ENCODE measurements at places on chromosomes 12 and 14.

DNA sequence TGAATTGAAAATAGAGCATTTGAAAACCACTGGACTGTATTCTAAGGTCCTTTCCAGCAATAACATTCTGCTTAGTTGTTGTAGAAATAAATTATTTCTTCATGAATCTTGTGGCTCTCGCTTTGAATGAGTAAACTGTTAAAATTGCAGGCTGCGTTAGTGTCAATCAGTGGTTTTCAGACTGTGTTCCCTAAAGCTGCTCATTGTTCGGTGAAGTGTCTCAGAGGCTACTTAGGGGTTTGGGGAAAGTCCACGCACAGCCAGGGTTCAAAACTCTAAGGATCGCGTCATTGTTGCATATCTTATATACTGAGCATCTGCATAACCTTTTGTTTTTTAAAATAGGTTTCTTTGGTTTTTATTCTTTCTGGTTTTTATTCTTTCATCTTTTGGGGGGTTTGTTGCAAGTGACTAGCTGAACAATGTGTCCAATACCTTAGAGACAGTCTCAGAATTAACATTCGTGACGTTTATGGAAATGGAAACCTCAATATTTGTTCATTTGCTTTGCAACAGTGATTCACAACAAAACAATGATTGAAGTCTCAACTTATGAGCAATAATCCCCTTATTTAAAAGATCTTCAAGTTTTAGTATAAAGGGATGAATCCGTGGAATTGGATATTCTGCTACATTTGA lies 108.1 kb downstream of the TTLL5 start:
- DNase-seq = no peak

- DNase-seq = no peak
These were observed 111.4 kb upstream of the SFSWAP start for GRCh38 chr12:131599190-131600159.

GRCh38 chr12:123815968-123816367 lies 53.9 kb downstream of the DNAH10 start:
- no peak for DNase-seq

- DNase-seq = no peak
These were observed 6.3 kb upstream of the NYNRIN start for GRCh38 chr14:24392325-24393091.

- DNase-seq = no peak
These were observed 49.6 kb upstream of the RASSF3 start for GRCh38 chr12:64560396-64561301.

DNA sequence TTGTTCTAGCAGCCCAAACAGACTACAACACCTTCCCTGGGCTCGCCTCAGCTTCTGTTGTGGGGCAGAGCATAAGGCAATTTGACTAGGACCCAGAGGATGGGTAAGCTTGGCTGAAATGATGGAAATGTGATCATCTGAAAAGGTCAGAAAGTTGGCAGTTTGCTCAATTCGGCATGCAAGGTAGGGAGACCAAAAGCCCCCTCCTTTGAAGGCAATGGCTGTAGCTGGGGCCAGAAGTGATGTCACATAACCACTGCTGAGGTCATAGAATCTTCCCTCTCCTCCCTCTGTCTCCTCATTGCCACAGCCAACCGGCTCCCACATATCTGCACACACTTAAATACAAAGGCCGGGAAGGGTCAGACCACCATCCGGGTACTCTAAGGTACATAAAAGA lies at the start of gene TPPP2:
TPPP2 (plus strand) TSS at position 301 of the 400 bp plus-strand sequence. CDS start 365 bp downstream, outside the sequence.
- no peak for DNase-seq

- DNase-seq = no peak
These were observed 2.6 kb upstream of the KLRK1 start for GRCh38 chr12:10392394-10392930.

GRCh38 chr12:78403136-78403535 lies 461.4 kb upstream of the SYT1 start:
- no peak for DNase-seq

DNA sequence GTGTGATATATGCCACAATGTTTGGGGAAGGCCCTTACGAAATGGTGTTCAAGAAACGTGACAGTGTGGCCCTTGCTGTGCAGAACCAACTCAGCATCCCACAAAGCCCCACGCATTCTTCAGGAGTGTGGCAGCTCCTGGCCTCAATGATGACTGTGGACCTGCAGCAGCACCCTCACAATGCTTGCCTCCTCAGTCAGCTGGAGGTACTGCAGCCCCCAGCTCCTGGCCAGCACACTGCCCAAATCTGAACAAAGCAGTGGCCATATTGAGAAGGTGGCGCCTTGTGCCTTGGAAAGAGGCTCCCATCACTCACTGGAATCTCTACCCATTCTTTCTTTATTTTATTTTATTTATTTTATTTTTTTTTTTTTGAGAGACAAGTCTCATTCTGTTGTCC lies 10.4 kb downstream of the POLE2 start:
- no peak for DNase-seq

- no peak for DNase-seq
These were observed 10.8 kb upstream of the ACTR6 start for GRCh38 chr12:100189636-100190394.

GRCh38 chr12:44519931-44520330 lies 356.2 kb downstream of the NELL2 start:
- DNase-seq = no peak

DNA sequence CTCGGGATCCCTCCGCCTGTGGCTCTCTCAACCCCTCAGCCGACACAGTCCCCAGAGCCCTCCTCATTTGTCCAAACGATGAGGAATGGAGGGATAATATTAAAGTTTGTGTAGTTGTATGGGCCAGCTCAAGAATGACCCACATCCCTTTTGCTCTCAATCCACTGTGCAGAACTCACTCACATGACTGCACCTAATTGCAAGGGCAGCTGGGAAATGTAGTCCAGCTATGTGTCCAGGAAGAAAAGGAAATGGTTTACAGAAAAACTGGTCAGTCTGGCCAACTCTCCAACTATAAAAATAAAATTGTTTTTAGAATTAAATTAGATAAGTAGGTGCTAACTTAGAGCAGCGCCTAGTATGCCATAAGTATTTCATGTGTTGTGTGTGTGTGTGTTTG lies 66.6 kb downstream of the GALNT8 start:
- no peak for DNase-seq

GRCh38 chr12:3816266-3816665 lies 56.9 kb downstream of the PARP11 start:
- no peak for DNase-seq

GRCh38 chr12:52860102-52860823 lies 11.5 kb upstream of the KRT78 start:
- DNase-seq = no peak

GRCh38 chr14:68466491-68466977 lies 326.3 kb downstream of the ZFP36L1 start:
- no peak for DNase-seq

DNA sequence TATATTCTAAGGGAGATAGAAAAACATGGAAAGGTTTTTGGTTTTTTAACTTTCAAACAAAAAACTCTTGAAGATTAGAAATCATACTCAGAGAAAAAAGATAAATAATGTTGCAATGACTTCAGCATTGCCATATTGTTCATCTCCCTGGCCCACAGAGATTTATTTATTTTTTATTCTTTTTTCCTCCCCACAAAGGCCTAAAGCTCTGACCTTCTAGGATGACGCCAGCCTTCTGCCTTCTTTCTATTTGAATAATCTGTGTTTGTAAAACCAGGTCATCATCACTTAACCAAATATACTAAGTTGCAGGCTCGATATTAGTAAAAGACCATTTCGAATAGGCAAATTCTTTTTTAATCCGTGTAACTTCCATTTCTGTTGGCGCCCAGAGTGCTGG lies 4.4 kb upstream of the DCP1B start:
- DNase-seq = no peak

GRCh38 chr12:19036673-19037357 lies 92.7 kb upstream of the PLEKHA5 start:
- no peak for DNase-seq

DNA sequence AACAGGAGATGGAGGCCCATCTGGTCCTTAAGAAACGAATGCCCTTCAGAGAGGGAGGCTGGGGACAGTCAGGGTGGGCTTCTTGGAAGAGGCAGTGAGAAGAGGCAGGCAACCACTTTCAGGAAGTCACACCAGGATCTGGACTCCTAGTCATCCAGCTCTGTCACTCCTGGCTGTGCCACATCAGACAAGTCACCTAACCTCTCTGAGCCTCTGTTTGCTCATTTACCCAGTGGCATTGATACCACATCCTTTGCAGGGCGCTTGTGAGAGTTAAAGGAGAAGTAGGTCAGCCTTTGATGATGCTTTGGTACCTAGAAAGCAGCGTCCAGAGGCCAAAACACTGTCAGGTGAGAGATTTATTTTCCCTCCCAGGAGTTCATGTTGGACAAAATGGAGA lies 11.1 kb downstream of the CCDC197 start:
- DNase-seq = no peak

DNA sequence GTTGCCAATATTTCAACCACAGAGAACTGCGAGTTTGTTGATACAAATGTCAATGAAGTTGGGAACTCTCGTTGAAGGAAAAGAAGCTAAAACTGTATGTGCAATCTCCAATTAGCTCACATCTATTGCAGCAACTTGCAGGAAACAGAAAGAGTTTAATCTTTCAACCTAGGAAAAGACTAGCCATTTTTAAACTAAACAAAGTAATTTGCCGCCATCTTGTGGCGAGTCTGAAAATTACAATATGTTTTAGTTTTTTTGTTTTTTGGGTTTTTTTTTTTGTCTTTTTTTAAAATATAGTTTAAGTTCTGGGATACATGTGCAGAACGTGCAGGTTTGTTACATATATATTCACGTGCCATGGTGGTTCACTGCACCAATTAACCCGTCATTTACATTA lies 131.2 kb upstream of the FOXG1 start:
- DNase-seq = peak; percentile 29

- no peak for DNase-seq
These were observed 158.9 kb downstream of the TMX1 start for GRCh38 chr14:51398898-51399297.

DNA sequence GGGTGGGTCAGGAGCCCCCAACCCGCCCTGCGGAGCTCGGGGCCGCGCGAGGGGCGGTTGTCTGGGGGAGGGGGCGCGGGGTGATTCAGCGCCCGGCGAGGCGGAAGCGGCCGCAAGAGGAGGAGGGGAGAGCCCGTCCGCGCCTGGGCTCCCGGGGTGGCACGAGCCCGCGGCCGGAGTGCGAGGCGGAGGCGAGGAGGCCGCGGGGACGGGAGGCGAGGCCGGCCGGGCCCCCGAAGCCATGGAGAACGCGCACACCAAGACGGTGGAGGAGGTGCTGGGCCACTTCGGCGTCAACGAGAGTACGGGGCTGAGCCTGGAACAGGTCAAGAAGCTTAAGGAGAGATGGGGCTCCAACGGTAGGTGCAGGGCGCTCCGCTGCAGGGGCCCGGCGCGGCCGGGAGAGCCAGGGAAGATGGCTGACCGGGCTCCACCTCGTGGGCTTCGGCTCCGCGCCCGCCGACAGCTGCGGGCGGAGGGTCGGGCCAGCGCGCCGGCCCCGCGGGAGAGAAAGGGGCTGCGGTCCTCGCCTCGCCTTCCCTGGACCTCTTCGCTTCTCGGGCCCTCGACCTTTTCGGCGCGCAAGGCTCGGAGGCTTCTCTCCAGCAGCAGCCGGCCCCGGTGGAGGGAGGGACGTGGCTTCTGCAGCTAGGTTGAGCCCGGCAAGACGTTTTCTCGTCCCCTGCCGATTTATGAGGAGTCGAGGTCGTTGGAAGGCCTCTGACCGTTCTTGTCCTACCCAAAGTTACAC lies 677 bp downstream of the ATP2A2 start:
- DNase-seq = peak; percentile 90

GRCh38 chr12:124057691-124058090 lies 84.7 kb downstream of the ZNF664 start:
- DNase-seq = no peak

GRCh38 chr12:62128175-62128975 lies 131.8 kb upstream of the USP15 start:
- no peak for DNase-seq
